ENCODE measurements at places on chromosomes 1 and 21. TPM values are rescaled to one million over a fixed set of nuclear protein-coding genes. Genes with fewer than 3 reads are reported as not detected.

SLC6A9 gene
- 24.2 TPM for total RNA-seq

- no peak overlapping the region for H3K4me3 ChIP-seq
- H3K27ac ChIP-seq = no peak overlapping the region
- H3K36me3 ChIP-seq = no peaks in the 10 kb centered on the region
- peaks cover 10% of the 10 kb centered on the region for H3K4me1 ChIP-seq
These were observed 4.5 kb upstream of the ZNF697 start for GRCh38 chr1:119652587-119652986.

ADORA1 gene
- 4.1 TPM for total RNA-seq

TFF1 gene
- total RNA-seq = not detected

GRCh38 chr1:78797108-78797781 is 147.6 kb downstream of the IFI44 start:
- H3K27ac ChIP-seq = no peak overlapping the region
- H3K36me3 ChIP-seq = no peaks in the 10 kb centered on the region
- no peak for DNase-seq
- H3K4me1 ChIP-seq = no peaks in the 10 kb centered on the region

GPR153 gene
- 16.6 TPM for total RNA-seq
